Transverse colon (tissue), 4 donors: ENCODE measurements at places on chromosomes 13 and 19.

DNA sequence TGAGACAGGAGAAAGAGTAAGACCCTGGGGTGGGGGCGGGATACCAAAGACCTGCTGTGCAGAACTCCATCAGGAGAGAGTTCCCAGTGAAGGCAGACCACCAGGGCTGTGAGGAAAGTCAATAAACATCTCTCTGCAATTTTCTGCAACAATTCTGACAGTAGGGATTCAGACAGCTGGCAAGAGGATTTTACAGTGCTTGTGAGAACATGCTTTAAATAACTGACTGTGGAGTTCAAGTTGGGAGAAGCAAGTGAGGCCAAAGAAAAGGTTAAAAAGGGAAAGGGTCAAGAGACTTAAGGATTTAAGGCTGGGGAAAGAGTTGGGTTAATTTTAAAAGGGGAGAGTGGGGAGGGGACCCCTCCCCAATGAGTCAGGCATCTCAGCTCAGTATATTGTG lies 98.4 kb downstream of the USP12 start:
- no peak overlapping the region for H3K27ac ChIP-seq
- no peaks in the 10 kb centered on the region for H3K27me3 ChIP-seq
- no peak for DNase-seq
- H3K36me3 ChIP-seq: no peaks in the 10 kb centered on the region
- H3K4me3 ChIP-seq: no peak overlapping the region
- peaks cover 24% of the 10 kb centered on the region for H3K4me1 ChIP-seq

- no peak overlapping the region for H3K27ac ChIP-seq
- DNase-seq: no peak
- H3K4me1 ChIP-seq: no peaks in the 10 kb centered on the region
- H3K27me3 ChIP-seq: no peaks in the 10 kb centered on the region
Observed at GRCh38 chr13:89136678-89137077, 1465.5 kb downstream of the SLITRK5 start.

DNA sequence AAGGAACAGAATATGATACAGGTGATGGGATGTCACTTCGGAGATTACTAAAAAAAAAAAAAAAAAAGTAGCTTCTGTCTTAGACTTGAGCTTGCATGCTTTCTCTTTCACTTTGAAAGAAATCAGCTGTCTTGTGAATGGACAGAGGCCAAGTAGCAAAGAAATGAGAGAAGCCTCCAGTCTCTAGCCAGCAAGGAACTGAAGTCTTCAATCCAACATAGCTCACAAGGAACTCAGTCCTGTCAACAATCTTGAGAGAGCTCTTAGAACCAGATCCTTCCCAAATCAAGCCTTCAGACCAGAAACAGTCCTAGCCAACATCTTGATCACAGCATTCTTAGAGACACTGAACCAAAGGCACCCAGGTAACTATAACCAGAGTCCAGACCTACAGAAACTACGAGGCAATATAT lies 7.7 kb downstream of the N4BP2L2 start:
- H3K4me3 ChIP-seq: peak overlapping the region; percentile 24
- no peaks in the 10 kb centered on the region for H3K36me3 ChIP-seq
- H3K4me1 ChIP-seq: peaks cover 40% of the 10 kb centered on the region
- no peaks in the 10 kb centered on the region for H3K27me3 ChIP-seq
- peak overlapping the region; percentile 38 for H3K27ac ChIP-seq
- DNase-seq: no peak

- DNase-seq: no peak
- H3K4me1 ChIP-seq: peaks cover 8% of the 10 kb centered on the region
- no peaks in the 10 kb centered on the region for H3K36me3 ChIP-seq
- no peaks in the 10 kb centered on the region for H3K27me3 ChIP-seq
- H3K27ac ChIP-seq: no peak overlapping the region
Observed at GRCh38 chr13:79389026-79389425, 17.0 kb downstream of the RBM26 start.

- peaks cover 4% of the 10 kb centered on the region for H3K36me3 ChIP-seq
- H3K27ac ChIP-seq: peak overlapping the region; percentile 46
- peaks cover 7% of the 10 kb centered on the region for H3K4me1 ChIP-seq
- H3K4me3 ChIP-seq: no peak overlapping the region
- peak; percentile 68 for DNase-seq
Observed at GRCh38 chr19:10112895-10113591, 1.6 kb downstream of the P2RY11 start.

DNA sequence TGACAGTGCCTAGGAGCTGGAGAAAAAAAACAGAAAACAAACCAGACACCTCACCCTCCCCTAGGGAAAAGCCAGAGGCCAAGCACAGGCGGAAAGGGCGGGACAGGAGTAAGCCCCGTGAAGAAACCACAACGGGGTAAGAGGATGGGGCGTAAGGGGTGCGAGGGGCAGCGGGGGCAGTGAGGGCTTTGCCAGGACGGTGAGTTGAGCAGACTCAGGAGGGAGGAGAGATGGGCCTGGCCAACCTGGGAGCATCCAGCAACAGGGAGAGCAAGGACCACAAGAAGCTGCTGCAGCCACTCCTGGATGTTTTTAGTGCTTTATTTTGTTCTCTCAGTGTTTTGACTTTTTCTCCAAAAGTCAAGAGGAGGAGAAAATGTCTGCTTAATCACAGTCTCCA lies 114.1 kb upstream of the SOX1 start:
- no peaks in the 10 kb centered on the region for H3K36me3 ChIP-seq
- no peaks in the 10 kb centered on the region for H3K4me1 ChIP-seq
- DNase-seq: no peak
- no peaks in the 10 kb centered on the region for H3K27me3 ChIP-seq

- no peak for DNase-seq
- H3K4me1 ChIP-seq: peaks cover 26% of the 10 kb centered on the region
- H3K27ac ChIP-seq: no peak overlapping the region
- no peaks in the 10 kb centered on the region for H3K27me3 ChIP-seq
- no peak overlapping the region for H3K4me3 ChIP-seq
Observed at GRCh38 chr13:98297051-98297450, 120.0 kb upstream of the RNF113B start.

DNA sequence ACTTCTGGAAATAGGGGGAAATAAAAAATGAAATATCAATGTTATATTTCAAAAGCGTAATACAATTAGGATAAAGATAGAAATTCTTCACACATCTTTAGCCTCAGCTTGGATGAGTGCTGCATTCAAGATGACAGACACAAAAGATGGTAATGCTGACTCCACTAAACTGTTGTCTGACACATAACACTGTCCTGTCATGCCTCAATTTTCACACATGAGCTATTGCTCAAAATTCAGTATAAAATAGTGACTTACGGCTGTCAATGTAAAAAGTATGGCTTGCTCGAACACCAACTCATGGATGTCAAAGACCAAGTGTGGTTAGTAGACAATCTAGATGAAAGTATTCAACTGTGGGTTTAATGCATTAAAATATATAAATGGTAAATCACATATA lies 94.5 kb downstream of the KLF12 start:
- no peaks in the 10 kb centered on the region for H3K4me1 ChIP-seq
- no peak overlapping the region for H3K27ac ChIP-seq
- no peak for DNase-seq
- H3K36me3 ChIP-seq: no peaks in the 10 kb centered on the region
- no peaks in the 10 kb centered on the region for H3K27me3 ChIP-seq

DNA sequence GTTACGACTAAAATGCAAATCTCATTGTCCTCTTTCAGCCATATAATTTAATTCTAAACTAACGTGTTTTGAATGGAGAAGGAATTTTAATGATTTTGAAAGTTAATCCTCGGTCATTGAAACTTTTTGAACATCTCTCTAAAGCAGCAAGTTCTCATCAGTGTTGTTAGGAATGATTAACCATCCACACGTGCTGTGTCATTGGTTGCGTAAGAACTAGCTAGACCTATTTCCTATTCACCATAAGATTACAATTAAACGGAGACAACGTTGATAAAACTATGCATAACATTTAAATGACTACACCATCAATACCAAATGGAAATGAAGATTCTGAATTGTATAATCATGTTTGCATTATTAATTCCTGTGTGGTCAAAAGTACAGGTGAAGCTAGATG lies 155.6 kb upstream of the IRS2 start:
- no peaks in the 10 kb centered on the region for H3K4me1 ChIP-seq
- H3K27ac ChIP-seq: no peak overlapping the region
- H3K4me3 ChIP-seq: no peak overlapping the region
- no peak for DNase-seq
- no peaks in the 10 kb centered on the region for H3K36me3 ChIP-seq

- H3K4me1 ChIP-seq: no peaks in the 10 kb centered on the region
- no peak overlapping the region for H3K4me3 ChIP-seq
- H3K27ac ChIP-seq: no peak overlapping the region
- no peaks in the 10 kb centered on the region for H3K27me3 ChIP-seq
- H3K36me3 ChIP-seq: no peaks in the 10 kb centered on the region
- DNase-seq: no peak
Observed at GRCh38 chr13:70714993-70715392, 606.7 kb upstream of the KLHL1 start.

DNA sequence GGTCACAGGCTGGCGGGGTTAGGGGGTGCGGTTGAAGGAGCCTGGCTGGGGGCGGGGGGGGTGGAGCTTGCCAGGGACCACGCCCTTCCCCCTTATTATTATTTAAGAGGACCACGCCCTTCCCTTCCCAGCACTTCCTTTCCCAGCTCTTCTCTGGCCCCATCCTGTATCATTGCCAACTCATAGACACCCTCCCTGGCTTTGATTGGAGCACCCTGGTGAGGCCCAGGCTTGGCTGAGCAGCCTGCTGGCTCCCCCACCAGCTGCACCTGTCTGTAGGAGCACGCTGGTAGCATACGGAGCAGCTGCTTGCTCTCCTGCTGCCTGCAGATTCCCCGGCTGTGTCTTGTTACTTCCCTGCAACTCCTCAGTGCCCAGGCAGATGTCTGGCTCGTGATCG lies 62.5 kb upstream of the PDX1 start:
- no peaks in the 10 kb centered on the region for H3K4me1 ChIP-seq
- no peak for DNase-seq
- no peaks in the 10 kb centered on the region for H3K36me3 ChIP-seq
- peaks cover 79% of the 10 kb centered on the region for H3K27me3 ChIP-seq
- no peak overlapping the region for H3K27ac ChIP-seq

DNA sequence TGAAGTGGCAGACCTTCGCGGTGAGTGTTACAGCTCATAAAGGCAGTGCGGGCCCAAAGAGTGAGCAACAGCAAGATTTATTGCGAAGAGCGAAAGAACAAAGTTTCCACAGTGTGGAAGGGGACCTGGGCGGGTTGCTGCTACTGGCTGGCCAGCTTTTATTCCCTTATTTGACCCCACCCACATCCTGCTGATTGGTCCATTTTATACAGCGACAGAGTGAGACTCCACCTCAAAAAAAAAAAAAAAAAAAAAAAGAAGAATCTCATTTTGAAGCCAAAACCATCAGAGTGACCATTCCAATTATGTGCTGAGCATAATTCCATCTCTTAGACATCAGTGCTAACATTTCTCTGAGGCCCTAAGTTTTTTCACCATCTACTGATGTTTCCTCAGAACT lies 1.9 kb upstream of the ZNF552 start:
- H3K27me3 ChIP-seq: no peaks in the 10 kb centered on the region
- peaks cover 4% of the 10 kb centered on the region for H3K4me1 ChIP-seq
- H3K36me3 ChIP-seq: peaks cover 6% of the 10 kb centered on the region

DNA sequence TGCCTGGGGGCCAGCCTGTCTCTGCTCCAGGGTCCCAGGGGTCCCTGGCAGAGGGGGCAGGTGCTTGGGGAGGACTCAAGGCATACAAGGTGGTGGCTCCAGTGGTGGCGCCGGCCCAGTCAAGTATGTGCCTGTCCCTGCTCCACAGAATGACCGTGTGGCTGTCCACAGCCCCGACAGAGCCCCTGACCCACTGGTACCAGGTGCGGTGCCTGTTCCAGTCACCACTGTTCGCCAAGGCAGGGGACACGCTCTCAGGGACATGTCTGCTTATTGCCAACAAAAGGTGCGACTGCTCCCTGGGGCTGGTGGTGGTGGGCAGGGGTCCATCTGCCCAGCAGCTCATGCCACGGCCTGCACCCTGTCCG lies 8.2 kb downstream of the YIPF2 start:
- H3K27me3 ChIP-seq: no peaks in the 10 kb centered on the region
- no peaks in the 10 kb centered on the region for H3K4me1 ChIP-seq
- no peak overlapping the region for H3K27ac ChIP-seq
- no peaks in the 10 kb centered on the region for H3K36me3 ChIP-seq

- no peaks in the 10 kb centered on the region for H3K36me3 ChIP-seq
- H3K4me1 ChIP-seq: no peaks in the 10 kb centered on the region
- no peaks in the 10 kb centered on the region for H3K27me3 ChIP-seq
- DNase-seq: no peak
Observed at GRCh38 chr19:12000152-12000981, 35.1 kb downstream of the ZNF433 start.

DNA sequence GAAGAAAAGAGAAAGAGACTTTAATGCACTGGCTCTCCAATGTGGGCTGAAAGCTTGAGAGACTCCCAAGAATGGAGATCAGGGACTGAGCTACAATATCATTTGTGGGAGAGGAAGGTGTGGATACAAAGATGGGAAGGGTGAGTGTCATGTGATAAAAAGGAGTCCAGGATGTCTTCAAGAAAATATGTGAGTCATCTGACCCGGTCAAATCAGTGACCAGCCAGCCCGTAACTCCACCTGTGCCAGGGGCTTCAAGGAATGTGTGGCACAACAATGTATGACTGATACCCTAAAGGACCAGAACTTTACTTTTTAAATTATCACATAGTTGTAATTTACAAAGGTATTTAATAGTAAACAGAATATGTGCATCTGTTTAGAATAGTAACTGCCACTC lies 97.2 kb downstream of the DOCK9 start:
- no peak overlapping the region for H3K27ac ChIP-seq
- no peaks in the 10 kb centered on the region for H3K36me3 ChIP-seq
- H3K4me3 ChIP-seq: no peak overlapping the region

DNA sequence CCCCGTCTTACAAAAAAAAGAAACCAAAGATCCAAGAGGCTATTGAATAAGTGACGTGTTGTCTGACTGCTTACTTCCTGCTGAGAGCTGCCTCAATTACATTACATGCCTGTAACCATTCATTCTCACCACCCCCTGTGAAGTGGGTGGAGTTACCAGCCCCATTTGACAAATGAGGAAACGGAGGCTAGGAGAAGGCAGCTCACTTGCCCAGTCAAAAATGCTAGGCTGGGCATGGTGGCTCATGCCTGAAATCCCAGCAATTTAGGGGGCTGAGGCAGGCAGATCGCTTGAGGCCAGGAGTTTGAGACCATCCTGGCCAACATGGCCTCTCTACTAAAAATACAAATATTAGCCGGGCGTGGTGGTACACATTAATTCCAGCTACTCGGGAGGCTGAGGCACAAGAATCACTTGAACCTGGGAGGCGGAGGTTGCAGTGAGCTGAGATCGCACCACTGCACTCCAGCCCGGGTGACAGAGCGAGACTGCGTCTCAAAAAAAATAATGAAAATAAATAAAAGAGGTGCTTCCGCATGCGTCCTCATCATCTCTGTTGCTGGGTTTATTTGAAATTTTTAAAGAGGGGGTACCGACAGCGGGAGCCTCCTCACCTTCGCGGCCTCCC lies 499 bp downstream of the LSM7 start:
- no peaks in the 10 kb centered on the region for H3K27me3 ChIP-seq
- H3K4me1 ChIP-seq: peaks cover 36% of the 10 kb centered on the region
- DNase-seq: peak; percentile 58
- H3K36me3 ChIP-seq: peaks cover 3% of the 10 kb centered on the region
- H3K4me3 ChIP-seq: peak overlapping the region; percentile 76
- peak overlapping the region; percentile 88 for H3K27ac ChIP-seq

- no peaks in the 10 kb centered on the region for H3K4me1 ChIP-seq
- no peak overlapping the region for H3K4me3 ChIP-seq
- no peak for DNase-seq
- no peaks in the 10 kb centered on the region for H3K36me3 ChIP-seq
- no peak overlapping the region for H3K27ac ChIP-seq
Observed at GRCh38 chr13:93411186-93411680, 184.6 kb downstream of the GPC6 start.
